ENCODE measurements at places on chromosomes 5 and 9.

DNA sequence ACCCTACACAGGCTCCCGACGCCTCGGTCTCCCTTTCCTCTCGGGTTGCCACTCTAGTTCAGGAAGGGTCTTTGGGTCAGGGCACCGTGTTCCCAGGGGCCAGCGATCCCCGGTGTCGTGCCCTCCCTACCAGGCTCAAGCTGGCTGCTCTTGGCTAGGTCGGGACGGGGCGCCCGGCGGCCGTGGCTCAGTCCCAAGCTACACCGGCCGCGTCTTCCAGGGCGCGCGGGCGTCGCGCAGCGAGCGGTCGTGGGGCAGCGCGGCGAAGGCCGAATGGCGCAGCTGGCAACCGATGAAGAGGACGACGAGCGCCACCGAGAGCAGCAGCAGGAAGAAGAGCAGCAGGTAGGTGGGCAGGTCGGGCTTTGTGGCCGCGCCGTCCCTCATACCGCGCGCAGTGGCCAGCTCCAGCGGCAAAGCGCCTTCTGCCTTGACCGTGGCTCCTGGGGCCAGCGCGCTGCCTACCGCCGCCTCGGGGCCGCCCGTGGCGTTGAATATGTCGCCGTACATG lies 892 bp downstream of the SMIM32 start:
- no peak for DNase-seq

- no peak for DNase-seq
Measured at GRCh38 chr9:114551750-114552685, 35.6 kb upstream of the ATP6V1G1 start.

DNA sequence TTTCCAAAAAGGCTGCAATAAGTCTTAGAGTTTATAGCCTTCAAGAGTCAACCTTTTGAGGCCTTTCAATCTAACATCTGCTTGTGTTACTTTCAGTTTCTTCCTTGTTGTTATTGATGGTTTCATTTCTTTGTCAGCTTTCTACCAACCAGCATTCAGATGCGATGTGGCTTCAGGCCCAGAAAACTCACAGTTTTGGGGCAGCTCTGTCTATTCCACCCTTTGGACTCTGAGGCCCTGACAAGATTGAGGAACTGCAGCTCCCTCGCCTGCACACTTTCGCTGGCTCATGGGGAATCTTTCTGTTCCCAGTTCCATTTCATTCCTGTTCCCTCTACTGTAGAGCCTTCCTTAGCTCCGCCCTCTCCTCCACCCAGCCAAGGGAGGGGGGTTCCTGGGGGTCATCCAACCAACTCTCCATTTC lies 13.3 kb upstream of the WHRN start:
- no peak for DNase-seq

DNA sequence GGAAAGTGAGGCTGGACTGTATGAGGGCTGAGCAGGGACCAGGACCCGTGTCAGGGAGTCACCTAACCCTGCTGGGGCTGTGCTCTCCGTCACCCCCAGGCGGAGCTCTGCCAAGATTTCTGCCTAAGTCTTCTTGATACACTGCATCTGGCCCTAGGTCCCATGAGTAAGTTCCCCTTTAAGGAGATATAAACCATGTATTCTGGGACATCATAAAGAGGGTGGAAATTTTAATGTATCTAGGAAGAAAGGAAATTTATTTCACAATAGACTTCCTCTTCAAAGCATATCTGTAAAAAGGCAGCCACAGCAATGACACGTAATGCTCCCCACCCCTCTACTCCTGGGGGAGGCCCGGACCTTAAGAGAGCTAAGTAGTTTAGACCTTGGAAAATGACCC lies 183.4 kb downstream of the FBXL7 start:
- no peak for DNase-seq

DNA sequence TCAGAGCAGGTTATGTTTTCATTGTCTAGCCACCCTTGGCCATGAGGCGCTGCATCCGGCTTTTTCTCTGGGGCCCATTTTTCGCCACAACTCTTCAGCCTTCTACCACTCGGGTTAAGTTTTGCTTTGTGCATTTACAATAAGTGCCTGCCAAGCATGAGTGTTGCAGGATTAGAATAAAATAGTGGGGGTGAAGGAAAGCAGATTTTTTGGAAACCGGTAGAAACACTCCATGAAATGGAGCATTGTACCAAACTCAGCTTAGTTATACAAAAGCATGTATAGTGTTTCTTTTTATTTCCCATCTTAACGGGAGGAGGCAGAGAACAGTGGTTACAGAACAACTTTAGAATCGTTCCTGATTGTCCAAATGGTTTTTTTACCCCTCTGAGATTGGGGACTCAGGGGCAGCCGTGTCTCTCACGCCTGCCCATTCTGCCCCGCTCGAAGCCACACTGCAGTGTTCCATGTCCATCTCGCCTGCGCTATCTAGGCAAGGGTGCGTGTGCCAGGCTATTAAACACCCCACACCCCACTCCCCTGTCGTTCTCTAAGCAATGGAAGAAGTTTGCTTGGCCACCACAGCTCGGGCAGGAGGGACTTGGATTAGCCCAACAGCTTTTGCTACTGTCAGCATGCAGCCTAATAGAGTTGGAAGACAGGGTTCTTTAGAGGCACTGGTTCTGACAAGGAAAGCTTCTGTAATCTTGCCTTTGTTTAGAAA lies 268.8 kb upstream of the WWC1 start:
- no peak for DNase-seq

DNA sequence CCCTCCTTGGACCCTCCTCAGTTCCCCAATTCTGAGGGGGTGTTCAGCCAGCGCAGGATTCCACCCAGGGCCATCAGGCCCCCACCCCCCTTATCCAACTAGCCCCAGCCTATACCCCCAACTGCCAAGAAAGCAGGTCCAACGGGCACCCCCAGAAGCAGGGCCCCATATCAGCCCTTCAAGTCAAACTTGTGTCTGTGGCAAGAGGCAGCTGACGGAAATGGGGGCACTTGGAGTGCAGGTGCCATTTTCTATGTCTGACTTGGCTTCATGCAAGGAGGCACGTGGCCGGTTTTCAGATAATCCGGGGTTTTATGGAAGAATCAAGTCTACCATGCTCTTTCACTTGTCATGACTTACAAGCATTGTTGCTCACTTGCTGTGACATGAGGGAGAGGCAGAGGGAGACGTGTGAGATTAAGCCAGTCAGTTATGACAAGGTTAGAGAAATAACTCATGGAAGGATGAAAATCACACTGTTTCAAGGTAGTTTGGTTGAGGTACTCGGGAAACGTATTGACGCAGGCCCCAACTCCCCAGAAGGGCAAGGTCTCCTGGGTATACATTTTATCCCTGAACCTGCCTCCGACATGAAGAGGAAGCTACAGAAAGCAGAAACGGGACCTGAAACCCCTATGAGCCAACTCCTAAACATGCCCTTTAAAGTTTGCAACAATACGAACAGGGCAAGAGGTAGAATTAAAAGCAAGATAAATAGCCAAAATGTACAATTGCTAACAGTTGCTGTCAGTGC lies 26.5 kb upstream of the CLPTM1L start:
- no peak for DNase-seq

DNA sequence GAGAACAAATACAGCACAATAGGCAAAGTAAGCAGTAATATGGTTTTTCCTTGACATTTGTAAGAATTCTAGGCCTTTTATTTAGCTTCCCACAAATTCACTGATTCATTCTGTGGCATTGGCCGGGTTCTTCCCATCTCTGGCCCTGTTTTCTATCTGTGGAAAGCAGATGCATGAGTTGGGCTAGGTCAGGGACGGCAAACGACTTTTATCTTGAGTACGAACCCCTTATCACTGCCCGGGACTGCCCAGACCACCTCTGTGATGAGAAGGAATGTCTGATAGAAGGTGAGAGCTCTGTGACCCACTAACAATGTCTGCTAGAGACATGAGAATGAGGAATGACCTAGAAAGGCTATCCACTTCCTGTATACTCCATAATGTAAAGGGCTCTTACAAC lies 35.4 kb upstream of the ADAM19 start:
- no peak for DNase-seq

DNA sequence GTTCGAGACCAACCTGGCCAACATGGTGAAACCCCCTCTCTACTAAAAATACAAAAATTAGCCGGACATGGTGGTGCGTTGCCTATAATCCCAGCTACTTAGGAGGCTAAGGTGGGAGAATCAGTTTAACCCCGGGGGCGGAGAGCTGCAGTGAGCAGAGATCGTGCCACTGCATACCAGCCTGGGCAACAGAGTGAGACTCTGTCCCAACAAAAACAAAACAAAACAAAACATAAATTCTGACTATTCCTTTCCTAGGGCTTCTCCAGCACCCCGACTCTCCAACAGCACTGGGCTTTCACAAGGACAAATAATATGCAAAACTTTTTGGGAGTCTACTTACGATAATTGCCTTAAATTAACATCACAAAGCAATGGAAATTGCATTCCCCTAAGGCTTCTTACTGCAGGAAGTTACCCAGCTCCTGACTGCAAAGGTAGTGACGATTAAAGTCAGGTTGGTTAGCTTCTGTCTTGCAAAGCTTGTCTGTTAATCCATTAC lies 15.9 kb upstream of the CDKN2AIPNL start:
- no peak for DNase-seq

GRCh38 chr5:58300346-58300895 lies 159.5 kb downstream of the PLK2 start:
- DNase-seq, result no peak

DNA sequence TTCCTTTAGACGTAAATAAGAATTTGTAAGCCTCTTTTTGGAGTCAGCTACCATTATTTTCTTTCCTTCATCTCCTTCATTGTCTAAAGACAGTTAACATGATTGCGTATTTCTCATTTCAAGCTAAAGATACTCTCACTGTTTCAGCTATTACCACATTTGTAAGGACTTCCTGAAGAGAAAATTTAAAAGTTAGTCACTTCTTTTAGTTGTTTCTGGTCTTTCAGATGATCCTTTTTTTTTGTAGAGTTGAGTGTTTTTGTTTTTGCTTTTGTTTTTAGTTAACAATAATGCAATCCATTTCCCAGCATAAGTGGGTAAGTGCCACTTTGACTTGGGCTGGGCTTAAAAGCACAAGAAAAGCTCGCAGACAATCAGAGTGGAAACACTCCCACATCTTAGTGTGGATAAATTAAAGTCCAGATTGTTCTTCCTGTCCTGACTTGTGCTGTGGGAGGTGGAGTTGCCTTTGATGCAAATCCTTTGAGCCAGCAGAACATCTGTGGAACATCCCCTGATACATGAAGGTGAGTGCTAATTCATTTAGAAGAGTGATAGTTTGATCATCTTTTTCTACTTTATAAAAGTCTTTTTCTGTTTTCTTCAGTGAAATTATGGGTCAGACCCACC lies 2.0 kb downstream of the IL31RA start:
- DNase-seq, result no peak

- no peak for DNase-seq
Measured at GRCh38 chr5:173323106-173323798, 5.0 kb downstream of the STC2 start.

GRCh38 chr5:90590170-90590569 lies 31.6 kb downstream of the ADGRV1 start:
- DNase-seq, result no peak

- no peak for DNase-seq
Measured at GRCh38 chr9:15116130-15116580, 190.9 kb downstream of the TTC39B start.

DNA sequence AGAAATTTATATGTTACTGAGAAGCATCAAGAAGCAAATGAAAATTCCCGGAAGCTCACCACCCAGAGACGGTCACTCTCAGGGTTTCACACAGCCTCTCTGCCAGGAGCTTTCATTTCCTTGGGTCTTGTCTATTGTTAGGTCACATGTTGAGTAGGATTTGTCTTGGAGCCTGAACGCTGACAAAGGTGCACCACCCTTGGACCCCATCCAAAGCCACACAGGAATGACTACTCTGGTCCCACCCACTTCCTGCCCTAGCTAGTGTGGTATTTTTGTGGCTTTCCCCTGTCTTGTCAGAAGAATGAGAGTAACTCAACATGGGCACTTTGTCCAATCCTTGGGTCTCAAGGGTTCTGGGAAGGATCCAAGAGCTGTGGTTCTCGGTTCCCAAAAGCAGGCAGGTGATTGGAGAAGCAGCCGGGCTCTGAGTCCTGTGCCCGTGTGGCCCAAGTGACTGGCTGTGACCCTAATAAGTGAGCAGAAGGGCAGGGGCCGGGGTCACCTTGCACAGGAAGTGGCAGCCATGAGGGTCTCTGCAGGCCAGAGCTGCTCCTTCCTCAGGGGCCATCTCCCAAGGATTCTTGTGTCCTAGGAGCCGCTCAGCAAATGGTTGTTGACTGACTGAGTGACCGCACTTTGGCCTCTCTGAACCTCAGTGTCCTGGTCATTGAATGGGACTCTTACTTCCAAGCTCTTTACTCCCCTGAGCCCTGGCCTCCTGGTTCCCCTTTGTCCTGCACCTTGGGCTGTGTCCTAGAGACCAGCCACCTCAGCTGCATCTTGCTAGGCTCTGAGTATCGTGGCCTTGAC lies 6.9 kb downstream of the FGD3 start:
- peak; percentile 68 for DNase-seq

- no peak for DNase-seq
Measured at GRCh38 chr5:157740229-157740610, 3.3 kb upstream of the LSM11 start.

DNA sequence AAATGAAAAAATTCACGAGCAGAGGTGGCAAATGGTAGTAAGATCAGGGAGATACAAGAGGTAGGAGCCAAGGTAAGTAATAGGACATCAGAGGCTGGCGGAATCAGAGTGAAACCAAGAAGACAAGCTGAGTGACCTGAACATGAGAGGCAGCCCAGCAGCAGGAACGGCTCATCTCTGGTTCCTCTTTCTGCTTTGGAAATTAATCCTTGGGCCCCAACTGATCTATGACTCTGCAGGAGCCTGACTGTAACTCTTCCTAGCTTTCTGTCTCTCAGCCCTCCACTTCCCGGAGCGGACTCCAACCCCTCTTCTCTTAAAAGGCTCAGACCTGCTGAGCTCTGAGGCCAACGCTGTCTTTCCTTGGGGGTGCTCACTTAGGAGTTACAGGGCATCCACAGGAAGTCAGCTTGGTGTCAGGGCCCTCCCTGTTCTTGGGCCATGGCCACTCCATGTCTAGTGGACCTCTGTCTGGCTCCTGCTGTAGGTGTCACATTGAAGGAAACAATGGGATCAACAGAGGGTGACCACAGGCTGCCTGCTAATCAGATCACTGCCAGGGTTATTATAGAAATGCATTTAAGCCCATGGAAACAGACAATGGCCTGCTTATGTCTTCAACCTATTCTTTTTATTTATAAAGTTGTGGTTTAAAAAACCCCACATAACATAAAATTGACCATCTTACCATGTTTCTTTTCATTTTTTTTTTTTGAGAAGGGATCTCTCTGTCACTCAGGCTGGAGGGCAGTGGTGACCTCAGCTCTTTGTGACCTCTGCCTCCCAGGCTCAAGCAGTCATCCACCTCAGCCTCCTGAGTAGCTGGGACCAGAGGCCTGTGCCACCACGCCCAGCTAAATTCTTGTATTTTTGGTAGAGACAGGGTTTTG lies 22.5 kb upstream of the SHB start:
- DNase-seq, result no peak

DNA sequence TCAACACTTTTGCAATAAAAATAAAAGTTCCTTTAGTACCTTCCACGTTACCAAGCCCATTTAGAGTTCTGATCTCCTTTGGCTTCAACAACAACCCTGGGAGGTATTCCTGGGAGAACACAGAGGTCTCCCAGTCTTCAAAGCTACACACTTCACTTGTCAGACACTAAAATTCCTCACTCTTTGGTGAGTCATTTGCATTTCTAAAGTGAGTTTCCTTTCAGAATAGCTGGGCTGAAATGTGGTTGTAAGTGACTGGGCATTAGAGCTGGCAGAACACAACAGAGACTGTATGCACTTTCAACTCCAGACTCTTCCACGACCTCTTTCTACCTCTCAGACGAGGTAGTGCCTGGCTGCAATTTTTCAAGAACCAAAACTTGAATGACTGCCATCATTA lies 11.5 kb upstream of the F2RL1 start:
- DNase-seq, result no peak

GRCh38 chr9:71885467-71885866 lies 25.5 kb downstream of the ABHD17B start:
- no peak for DNase-seq

All from stimulated activated CD4-positive, alpha-beta T cell treated with anti-CD3 and anti-CD28 coated beads, Interleukin-15, amount 100 ng/mL, for 48 hours (primary cell).